ENCODE measurements at places on chromosomes 13 and 19.
A peak's percentile ranks its signal among the peaks of the same experiment; 100 is the strongest.

DNA sequence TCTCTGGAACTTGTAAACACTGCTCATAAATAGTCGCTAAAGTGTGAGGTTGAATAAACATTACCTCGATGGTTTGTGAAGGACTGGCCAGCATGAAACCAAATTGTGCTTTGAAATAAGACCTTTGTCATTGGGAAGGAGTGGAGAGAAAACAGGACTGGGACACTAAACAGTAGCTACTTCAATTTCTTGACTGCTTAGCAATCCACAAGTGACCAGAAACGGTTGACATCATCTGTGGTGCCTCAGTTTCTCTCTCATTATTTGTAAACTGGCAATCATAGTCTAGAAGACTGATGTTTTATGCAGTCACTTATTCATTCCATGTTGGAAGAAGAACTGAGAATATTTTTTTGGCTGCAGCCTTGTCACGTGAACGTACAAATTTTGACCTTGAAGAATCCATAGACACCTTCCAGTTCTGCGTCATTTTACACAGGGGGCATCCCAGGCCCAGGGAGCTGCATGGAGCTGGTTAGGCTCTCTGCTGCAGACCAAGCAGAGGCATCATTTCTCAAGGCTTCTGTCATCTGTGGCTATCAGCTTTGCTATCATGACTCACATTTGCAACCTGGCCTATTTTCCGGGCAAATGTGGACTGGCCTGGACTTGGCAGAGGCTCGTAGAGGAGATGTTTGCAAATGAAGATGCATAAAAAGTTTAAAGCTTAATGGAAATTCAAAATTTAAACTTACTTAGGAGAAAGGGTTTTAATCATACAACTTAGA, 391.8 kb downstream of the FGF9 start:
- no peak for DNase-seq

- DNase-seq, result peak; percentile 52
Measured at GRCh38 chr19:40191836-40192646, 815 bp downstream of the MAP3K10 start.

DNA sequence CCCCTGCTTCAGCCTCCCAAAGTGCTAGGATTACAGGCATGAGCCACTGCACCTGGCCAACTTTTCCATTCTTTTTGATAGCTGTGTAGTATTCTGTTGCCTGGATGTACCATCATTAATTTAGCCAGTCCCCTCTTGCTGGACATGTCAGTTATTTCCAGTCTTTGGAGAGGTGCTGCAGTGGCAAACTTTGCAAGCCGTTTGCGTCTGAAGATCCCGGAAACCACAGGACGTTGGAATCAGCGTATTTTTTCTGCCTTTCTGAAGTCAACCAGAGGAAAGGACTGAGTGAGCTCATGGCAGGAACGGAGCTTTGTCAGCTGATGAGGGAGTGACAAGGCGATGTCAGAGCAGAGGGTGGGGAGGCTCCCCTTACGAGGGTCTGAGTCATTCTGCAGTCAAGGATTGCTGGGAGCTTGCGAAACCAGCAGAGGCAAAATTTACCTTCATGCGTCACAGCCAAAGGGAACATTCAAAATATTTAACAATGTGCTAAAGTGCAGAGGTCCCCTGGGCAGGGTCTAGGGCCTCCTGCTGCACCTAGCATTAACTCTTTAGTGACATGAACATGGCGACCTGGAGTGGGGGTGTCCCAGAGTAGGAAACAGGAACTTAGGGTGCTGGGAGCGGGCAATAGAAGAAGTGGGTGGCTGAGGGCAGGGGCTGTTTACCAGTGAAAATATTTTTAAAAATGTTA, 5.6 kb downstream of the C5AR1 start:
- DNase-seq, result peak; percentile 99

- DNase-seq, result no peak
Measured at GRCh38 chr13:27018344-27018861, 153.2 kb downstream of the USP12 start.

DNA sequence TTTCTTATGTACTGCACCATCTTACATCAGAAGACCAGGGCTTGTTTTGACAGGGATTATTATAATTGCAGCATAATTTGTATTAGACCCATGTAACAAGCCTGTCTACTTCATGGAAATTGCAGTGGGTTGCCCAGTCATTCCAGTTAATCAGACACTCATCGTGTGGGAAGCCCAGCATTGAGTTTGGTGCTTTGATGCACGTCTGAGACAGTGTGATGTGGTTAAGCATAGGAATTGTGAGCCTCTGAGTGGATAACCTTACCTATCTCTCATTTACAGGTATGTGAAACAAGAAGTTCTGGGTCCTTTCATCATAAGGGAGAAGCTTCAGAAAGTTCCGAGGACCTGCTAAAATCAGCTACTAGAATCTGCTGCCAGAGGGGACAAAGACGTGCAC, 12.8 kb downstream of the RGCC start:
- no peak for DNase-seq

DNA sequence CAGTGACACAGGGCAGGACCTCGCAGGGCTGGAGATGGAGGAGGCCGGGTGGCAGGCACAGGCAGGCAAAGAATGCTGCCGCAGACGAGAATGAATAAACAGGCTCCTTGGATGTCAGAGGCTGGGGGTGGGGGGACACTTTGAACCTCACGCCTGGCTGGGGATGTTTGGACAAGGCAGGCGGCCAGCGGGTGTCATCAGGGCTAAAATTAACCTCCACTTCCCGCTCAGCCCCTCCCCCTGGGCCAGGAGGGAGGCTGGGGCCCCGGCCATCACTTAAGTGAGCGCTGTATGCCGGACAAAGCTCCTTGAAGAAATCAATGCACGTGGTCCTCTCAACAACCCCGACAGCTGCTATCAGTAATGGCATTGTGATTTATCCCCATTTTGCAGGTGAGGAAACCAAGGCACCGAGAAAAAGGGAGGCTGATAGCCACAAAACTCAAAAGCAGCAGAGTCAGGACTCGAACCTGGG, 10.3 kb upstream of the FUT5 start:
- DNase-seq, result no peak

DNA sequence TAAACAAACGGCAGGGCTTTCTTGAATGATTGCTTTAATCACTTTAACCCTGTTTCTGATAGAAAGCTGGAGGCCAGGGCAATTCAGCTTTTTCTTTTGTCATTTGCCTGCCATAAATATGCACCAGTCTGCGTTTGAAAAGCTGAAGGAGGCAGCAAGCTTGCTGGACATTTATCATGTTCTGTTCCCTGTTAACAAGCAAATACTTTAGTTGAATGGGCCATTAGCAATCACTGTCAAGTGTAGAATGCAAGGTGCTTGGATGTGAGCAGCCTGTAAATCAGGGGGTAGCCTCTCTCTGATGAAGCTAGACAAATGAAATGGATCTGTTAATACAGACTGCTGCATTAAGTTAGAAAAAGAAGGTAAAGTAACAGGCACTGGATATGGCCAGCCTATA, 7.6 kb downstream of the EFNB2 start:
- no peak for DNase-seq

- DNase-seq, result no peak
Measured at GRCh38 chr13:112781287-112781686, 91.4 kb downstream of the ATP11A start.

GRCh38 chr13:69604698-69605097, 502.9 kb upstream of the ATXN8OS start:
- DNase-seq, result no peak

- DNase-seq, result no peak
Measured at GRCh38 chr19:2488942-2489731, 13.2 kb downstream of the GADD45B start.

DNA sequence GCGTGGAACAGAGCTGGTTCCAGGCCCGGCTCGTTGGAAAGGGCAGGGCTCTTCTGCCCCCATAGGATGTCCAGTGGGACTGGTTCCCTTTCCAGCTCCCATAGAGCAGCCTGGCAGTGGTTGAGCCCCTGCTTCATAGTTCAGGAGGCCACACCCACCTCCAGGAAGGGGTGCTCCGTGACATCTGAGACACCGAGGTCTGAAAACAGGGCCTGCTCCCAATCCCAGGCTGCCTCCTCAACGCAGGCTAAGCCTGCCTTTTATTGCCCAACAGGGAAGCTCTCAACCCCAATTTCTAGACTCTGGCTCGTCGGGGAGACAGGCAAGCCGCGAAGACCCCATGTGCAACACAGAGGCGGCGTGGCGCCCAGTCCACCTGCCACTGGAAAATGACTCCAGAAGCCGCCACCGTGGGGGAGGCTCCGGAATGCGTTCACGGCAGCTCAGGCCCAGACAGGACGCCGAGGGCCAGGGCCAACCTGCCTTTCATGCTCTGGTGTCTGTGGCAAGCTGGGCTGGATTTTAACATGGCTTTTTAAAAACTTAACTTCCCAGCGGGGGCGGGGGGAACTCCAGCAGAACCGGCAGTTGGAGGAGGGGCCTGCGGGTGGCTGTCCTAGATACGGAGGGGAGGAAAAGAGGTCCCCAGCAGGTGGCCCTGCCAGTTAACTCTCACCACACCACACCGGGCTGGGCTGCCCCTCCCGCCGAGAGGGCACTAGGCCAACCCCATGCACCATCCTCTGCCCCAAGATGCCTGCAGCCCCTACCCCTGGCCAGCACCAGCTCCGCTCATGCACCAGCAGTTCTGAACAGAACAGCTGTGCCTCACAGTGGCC, 17.9 kb upstream of the TINCR start:
- no peak for DNase-seq

DNA sequence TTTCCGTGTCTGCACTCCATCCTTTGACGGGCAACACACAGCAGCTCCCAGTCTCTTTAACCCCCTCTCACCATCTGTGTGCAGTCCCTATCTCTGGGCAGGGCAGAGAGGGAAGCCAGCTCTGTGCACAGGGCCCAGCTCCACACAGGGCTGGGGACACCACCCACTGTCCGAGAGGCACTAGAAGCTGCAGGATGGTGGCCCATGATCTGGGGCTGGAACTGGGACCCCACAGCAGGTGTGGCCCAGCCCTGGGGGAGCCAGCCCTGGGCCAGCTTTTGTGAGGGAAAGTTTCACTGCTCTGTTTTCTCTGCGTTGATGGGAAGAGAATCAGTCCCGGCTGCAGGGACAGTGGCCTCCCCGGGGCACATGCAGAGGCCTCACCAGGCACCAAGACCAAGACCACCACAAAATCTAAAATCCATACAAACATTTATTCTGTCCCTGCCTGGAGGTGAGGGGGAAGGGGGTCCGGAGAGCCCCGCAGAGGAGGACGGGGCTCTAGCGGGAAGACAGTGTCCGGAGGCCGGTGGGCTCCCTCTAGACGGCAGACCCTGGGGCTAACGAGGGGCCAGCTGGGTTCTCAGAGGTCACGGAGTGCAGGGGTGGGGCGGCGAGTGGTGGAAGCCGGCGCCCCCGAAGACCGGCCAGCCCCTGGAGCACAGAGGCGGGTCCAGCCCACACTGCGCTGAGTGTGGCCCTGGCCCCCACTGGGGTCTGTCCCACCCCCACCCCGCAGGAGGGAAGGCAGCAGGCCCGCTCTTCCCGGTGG, 2.9 kb upstream of the ATP8B3 start:
- DNase-seq, result no peak

GRCh38 chr19:12692960-12693359, 3.5 kb downstream of the FBXW9 start:
- DNase-seq, result no peak

DNA sequence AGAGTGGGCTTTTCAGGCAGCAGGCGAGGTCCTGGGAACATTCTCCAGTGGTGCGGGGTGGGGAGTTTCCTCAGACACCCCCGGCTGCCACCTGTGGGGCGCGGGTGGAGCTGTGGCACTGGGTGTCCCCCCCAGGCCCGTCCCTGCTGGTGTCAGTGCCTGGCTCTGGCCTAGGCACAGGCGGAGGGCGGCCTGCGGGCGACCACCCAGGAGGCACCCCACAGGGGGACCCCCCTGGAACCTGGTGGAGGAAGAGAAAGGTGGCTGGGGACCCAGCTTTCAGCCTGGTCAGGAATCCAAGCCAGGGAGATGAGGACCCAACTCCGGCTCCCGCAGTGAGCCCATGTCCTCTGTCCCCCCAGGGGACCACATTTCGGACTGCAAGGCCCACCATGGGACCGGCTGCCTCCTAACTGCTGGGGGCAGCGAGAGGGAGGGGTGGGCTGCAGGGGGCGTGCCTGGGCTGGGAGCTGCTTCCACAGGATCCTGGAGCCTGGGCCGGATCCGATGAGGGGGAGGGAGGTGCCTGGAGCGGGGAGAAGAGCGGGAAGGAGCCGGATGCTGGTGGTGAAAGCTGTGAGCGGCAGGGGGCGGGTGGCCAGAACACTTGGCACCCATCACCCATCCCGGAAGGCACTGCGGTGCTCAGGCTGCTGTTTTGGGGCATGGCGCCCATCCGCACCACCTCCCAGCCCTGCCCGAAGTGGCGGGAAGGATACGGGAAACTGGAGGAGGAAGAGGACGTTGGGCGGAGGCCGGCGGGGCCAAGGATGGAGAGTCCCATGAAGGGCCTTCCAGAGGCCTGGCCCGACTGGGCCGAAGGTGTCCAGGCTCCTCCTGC, 5.5 kb upstream of the CTXN1 start:
- no peak for DNase-seq
